Stimulated activated CD8-positive, alpha-beta memory T cell treated with anti-CD3 and anti-CD28 coated beads, Interleukin-7, amount 100 ng/mL, for 1 hour (primary cell): ENCODE measurements at places on chromosomes 5 and 9.

DNA sequence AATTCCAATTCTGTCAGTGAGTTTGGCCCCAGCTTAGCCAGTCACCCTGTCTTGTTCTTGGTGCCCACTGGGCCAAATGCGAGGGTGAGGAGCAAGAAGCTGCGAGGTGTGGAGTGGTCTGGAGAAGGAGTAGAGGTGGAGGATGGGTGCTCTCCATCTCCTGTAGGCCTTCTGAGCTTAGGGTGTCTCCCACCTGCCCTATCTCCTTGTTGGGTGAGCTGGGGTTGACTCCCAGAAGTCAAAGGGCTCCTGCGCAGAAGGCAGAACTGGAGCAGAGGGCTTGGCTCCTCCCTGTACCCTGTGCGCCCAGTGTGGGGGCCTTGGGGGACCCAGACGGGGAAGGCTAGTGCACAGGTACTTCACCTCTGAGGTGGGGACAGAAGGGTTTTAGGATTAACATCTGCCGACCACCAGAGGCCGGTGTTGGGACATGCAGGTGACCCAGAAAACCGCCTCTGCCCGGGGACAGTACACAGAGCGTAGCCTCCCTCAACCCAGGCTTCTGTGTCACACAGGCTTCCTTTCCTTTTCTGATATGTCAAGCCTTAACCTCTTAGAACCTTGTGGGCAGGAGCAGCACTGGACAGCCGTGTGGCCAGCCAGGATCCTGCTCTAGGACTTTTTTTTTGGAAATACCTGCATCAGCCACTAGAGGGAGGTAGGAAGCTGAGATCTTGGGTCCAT lies 16.9 kb downstream of the IL5 start:
- no peak for DNase-seq

DNA sequence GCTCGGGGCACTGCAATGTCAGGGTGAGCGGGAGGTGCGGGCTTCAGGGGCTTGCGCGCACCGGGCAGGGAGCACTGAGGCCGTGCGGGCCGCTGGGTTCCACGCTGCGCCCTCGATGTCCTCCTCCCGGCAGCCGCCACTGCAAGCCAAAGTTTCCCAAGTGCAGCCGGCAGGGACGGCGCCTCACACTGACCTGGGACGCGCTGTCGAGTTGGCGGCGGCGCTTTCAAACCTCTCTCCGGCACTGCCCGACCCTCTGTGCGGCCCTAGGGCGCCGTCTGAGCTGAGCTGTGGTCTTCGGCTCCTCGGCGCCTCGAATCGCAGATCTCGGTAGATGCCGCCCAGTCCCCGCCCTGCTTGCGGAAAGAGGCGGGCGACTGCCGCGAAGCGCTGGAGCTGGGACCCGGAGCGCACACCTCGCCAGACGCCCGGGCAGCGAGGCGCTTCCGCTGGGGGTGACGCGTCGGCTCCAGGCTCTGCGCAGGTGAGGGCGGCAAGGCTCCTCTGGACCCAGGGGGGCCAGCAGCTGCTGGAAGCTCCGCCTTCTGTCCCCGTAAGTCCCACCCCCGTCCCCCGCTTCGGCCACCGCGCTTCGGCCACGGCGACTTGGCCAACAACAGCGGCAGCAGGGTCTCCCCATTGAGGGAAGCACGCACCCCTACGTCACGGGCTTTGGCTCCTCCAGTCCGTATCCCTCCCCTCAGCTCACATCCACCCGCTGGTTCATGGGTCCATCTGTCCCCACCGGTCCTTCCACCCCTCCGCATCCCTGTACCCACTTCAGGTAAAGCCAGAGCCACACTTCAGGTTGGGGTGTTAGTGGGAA lies at the start of gene ANKRD34B:
Gene ANKRD34B, minus strand, starts transcription at position 320 of the 826 bp plus-strand sequence. CDS start 10,261 bp downstream, outside the sequence.
- DNase-seq = no peak

DNA sequence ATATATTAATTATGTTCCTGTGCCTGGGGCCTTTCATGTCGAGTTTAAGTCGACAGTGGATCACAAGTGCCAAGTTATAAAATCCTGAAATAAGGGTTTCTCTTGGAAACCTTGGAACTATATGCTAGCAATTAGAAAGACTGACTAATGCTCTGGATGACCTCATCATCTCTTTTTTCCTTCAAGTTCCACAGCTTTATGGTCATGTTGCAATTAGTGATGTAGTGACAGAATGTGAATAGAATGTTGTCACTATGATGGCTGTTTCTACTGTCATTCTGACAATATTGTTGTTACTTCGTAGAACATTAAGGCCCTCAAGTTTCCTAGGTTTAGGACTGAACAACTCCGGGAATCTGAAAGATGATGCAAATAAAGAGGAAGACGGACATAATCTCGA lies 368.0 kb upstream of the SEMA6A start:
- no peak for DNase-seq

DNA sequence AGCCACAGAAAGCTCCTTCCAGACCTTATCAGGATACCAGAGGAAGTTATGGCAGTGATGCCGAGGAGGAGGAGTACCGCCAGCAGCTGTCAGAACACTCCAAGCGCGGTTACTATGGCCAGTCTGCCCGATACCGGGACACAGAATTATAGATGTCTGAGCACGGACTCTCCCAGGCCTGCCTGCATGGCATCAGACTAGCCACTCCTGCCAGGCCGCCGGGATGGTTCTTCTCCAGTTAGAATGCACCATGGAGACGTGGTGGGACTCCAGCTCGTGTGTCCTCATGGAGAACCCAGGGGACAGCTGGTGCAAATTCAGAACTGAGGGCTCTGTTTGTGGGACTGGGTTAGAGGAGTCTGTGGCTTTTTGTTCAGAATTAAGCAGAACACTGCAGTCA lies 70.8 kb upstream of the ENTREP1 start:
- no peak for DNase-seq

DNA sequence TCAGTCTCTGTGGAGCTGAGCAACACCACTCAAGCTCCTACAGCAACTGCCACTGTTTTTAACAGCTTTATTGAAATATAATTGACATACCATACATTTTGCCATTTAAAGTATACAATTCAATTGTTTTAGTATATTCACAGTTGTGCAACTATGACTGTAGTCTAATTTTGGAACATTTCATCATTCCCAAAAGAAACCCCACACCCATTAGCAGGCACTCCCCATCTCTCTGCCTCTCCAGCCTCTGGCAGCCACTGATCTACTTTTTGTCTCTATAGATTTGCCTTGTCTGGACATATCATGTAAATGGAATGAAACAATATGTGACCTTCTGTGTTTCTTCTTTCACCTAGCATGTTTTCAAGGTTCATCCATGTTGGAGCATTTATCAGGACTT lies 43.5 kb downstream of the RUSC2 start:
- DNase-seq = no peak

GRCh38 chr9:97983589-97984187 lies 547 bp downstream of the ANP32B start:
- peak; percentile 27 for DNase-seq

DNA sequence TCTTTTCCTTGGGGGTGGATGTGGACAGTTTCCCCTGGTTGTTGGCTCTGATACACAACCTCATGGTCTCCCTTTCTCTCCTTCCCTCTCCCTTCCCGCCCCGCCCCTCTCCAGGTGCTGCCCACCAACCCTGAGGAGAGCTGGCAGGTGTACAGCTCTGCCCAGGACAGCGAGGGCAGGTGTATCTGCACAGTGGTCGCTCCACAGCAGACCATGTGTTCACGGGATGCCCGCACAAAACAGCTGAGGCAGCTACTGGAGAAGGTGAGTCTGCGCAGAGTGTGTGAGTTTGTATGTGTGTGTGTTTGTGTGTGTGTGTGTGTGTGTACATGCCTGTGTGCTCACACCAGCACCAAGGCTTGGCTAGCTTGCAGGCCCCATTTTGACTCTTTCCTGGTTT lies 2.6 kb downstream of the OLFM1 start:
- no peak for DNase-seq

- DNase-seq = no peak
Observed at GRCh38 chr5:14977058-14977685, 105.6 kb upstream of the ANKH start.

DNA sequence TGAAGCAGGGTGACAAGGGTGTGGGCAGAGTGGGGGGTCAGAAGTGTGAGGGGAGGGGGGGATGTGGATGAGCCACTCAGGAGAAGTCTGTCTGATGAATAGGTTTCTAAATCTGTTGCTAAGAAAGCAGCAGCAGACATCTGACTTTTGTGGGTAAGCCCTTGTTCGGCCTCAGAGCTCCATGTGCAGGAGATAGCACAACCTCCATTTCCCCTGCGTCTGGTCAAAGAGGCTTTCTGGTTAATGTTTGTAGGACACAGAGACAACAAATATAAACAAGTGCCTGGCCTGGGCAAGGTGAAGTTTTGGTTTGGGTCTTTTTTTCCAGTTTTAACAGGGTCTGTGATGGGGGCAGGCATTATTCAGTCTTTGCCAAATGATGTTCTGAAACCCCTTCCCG lies 57.0 kb upstream of the GNE start:
- DNase-seq = no peak

DNA sequence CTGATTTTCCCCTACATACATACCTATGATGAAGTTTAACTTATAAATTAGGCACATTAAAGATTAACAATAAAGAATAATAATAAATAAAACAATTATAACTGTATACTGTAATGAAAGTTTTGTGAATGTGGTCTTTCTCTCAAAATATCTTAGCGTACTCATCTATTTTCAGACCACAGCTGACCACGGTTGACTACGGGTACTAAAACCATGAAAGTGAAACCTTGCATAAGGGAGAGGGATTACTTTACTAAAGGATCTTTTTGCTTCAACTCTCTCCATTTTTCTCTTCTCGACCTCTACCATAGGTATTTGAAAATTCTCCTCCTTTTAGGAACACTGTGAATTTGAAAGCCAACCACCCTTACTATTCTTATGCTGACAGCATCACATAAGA lies 475.5 kb downstream of the CETN3 start:
- DNase-seq = no peak

- no peak for DNase-seq
Observed at GRCh38 chr9:137582286-137582860, 3.6 kb upstream of the DPH7 start.

DNA sequence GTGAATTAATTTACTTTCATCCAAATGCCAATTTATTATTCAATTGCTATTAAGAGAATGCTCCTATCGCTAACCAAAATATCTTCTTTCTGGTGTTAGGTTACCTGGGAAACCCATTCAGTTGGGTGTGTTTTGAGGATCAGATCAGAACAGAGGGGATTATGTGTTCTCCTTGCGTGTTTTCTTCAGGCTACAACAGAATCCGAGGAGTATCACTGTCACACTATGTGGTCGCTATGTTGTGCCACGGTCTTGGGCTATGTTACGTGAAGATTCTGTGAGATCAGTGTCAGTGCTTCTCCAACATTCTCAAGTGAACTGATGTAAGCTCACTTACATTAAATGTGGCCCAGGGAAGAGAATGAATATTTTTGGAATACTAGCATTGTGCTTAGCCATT lies 39.0 kb downstream of the ADCY2 start:
- no peak for DNase-seq

- DNase-seq = no peak
Observed at GRCh38 chr5:13910201-13910600, 34.3 kb downstream of the DNAH5 start.

GRCh38 chr5:51622161-51622790 lies 239.0 kb downstream of the ISL1 start:
- DNase-seq = no peak

DNA sequence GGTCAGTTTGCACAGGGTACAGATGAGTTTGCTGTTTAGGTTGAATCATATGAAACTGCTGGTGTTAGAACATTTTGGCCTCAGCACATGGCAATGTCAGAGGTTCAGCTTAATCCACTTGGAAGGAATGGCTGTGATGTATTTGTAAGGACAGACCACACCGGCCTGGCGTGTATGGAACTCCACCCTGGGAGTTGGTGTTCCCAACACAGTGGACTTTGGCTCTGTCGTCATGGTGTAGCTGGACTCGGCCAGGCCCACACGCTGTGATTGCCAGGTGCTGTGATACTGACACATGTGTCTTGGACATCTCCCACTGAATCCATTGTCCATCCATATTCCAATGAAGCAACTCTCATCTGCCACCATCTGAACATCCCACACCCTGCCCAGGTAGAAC lies 90.3 kb downstream of the ZNF618 start:
- no peak for DNase-seq

- DNase-seq = no peak
Observed at GRCh38 chr9:128254362-128254761, 21.4 kb downstream of the GOLGA2 start.

DNA sequence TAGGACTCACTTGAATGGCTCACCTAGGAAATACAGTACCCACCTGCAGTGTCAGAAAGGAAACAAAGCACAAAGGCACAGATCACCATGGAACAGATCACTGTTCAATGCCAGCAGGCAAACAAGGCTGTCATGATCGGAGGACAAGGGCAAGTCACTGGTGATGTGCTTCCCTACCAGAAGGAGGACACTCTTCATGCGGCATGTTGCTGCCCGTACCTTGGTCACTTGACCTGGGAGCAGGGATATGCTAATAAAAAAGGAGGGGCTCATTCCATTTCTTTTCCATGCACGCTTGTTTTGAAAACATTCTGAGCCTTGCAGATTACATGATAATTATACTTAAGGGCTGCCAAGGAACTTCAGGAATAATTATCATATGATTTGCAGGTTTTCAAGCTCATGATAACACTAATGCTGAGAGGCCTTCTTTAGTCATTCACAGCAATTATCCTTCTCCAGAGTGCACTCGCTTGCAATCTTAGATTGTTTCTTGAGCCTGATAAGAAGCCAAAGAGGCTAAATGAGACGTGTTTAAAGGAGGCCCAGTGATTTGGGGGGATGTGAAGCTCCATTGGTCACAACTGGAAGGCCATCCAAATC lies 36.1 kb upstream of the STARD4 start:
- DNase-seq = no peak

- DNase-seq = no peak
Observed at GRCh38 chr5:95447961-95448360, 56.8 kb downstream of the FAM81B start.

DNA sequence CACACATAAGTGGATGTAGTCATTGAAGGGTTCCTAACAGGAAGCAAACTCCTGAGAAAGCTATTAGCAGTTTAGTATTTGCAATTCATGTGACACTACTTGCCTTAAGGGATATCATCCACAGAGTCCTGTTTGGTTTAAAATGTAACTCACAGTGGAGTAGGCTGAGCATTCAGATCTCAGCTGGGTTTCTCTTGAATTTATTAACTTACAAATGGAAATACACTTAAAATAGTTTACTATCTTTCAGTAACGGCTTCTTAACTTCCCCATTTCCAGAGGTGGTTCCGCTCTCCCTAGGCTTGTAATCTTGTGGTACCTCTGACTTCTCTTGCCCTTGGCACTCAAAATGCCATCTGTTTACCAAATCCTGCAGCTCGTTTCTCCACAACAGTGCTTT lies 660.7 kb upstream of the ADAMTS16 start:
- DNase-seq = no peak

- peak; percentile 26 for DNase-seq
Observed at GRCh38 chr5:148733601-148734438, 79.5 kb upstream of the HTR4 start.

DNA sequence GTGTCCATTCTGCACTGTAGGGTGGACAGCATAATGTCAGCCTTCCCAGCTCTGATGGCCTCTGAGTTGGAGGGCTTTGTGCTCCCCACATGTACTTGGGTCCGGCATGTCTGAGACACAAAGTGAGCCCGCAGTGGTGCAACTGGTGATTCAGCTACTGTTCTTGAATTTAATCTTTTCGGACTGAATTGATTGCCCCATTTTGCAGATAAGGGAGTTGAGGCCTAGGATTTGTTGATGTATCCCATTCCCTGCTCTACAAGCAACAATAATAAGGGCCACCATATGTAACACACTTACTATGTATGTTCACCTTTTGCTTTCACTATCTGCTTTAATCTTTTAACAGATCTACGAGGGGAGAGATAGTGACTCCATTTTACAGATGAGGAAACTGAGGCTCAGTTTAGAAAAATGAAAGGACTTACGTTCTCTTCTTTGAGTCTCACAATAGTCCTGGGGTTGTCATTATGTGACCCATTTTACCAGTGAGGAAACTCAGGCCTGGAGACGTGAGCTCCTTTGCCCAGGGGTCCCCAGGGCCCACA lies 4.5 kb downstream of the GSN start:
- DNase-seq = no peak
